Common myeloid progenitor, CD34-positive (primary cell): ENCODE measurements at places on chromosomes 12 and 14.

DNA sequence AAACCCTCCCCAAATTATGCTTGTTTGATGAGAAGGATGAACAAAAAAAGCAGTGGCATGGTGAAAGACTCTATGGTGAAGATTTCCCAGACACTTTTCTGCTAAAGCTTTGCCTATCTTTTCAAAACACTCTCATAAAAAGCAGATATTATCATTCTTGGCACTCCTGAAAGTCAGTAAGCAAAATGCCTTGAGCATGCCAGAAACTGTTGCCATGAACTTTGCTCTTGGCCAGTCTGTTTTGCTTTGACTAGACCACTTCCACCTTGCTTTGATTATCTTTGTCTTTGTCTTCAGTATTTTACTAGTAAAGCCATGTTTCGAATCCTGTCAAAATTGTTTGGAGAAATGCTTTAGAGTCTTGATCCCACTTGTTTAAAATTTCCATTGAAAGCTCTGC, 110.4 kb downstream of the CNTN1 start:
- DNase-seq, result no peak

DNA sequence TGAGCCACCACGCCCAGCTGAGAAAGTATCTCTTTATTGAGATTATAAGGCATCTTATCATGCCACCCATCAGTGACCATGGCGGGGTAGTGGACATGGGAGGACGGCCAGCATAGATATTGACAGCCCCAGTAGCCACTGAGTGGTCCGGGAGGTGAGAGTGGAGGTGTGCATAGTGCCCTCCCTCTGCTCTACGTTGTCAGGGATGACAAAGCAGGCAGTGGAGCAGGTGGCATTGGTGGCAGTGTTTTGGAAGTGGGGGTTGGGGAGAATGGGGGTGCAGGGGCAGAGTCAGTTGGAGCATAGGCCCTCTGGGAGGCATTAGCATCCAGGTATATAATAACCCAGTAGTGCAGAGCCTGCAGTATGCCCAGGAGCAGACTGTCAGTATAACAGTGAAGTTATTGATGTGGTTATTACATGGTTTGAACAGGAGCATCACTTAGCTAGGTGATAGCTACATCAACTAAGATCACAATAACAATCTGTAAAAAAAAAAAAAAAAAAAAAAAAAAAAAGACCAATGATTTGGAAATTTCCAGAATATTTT, 41.1 kb downstream of the GNG2 start:
- no peak for DNase-seq

- DNase-seq, result no peak
Measured at GRCh38 chr14:64715146-64715627, 11.0 kb downstream of the PLEKHG3 start.

- DNase-seq, result no peak
Measured at GRCh38 chr12:87253157-87253556, 776.0 kb downstream of the C12orf50 start.

- no peak for DNase-seq
Measured at GRCh38 chr12:42908712-42909111, 319.2 kb upstream of the PRICKLE1 start.

GRCh38 chr12:46983959-46984841, 95.2 kb upstream of the PCED1B start:
- DNase-seq, result peak; percentile 62

GRCh38 chr14:59004012-59004411, 184.5 kb upstream of the DAAM1 start:
- DNase-seq, result no peak

GRCh38 chr12:108955225-108955835, 65.5 kb downstream of the SVOP start:
- no peak for DNase-seq

GRCh38 chr14:75928690-75929181, 53.1 kb downstream of the TGFB3 start:
- no peak for DNase-seq

- peak; percentile 75 for DNase-seq
Measured at GRCh38 chr12:121202407-121203355, 7.2 kb upstream of the P2RX4 start.

DNA sequence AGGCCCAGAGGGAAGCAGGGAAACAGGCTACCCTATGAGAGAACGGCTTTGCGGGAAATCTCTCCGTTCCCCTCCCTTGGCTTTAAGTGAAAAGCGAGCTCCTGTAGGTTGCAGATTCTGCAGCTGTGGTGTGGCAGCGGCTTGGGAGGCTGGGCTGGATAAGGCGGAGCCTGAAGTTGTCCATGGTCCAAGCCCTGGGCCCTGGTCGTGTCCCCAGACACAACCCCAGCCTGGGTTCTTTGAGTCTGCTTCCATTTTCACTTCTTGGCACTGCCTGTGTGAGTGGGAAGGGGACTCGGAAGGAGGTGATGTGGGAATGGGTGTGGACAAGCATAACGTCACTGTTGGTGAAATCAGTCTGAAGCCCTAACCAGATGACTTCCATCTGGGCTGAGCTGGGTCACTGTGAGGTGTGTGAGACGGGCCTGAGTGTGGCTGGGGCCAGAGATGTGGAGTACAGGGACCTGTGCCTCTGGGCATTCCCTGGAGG, 43.0 kb upstream of the CTDSP2 start:
- no peak for DNase-seq

DNA sequence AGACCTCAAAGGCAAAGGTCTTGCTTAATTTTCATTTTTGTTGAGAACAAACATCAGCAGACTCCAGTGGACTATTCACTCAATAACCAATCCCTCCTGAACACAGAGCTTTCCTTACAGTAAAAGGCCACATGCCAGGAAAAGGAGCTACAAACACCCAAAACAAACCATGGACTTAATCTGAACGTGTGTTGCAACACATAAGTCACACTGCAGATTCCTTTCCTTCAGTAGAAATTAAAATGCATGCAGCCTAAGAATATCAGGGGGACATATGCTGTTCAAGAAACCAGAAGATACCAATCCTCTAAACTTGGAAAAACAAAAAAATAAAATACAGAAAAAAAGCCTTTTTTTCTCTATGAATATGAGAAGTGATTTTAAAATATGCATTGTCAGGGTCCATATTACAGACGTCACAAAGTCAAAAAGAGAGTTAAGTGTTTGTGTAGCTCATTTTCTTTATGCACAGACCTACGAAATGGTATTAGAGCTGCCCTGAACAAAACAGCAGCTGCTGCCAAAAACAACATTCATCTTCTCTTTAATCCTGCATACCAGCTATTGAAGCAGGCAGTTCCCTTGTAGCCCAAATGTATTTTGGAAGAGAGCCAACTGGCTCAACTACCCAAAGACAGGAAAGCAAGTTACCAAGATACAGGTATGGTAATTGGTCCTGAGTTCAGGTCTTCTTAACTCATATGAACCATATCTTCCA, 26.2 kb downstream of the KITLG start:
- no peak for DNase-seq

DNA sequence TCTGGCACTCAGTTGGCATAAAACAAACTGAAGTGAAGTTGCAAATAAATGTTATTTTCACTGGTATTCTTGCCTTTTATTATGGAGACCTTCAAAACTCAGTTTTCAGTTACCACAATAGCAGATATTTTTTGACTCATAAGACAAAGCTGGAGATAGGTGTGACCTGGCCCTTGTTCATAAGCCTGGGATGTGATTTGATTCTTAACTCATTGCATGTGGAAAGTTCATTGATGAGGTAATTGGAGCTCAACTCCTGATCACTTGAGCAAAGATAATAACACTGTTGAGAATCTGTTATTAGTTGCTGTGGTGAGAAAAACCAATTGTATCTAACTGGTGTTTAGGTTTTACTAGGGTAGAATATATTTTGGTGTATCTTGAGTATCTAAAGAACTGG, 105.1 kb downstream of the AEBP2 start:
- DNase-seq, result no peak

- DNase-seq, result no peak
Measured at GRCh38 chr14:94682061-94682516, 69.9 kb downstream of the SERPINA3 start.

DNA sequence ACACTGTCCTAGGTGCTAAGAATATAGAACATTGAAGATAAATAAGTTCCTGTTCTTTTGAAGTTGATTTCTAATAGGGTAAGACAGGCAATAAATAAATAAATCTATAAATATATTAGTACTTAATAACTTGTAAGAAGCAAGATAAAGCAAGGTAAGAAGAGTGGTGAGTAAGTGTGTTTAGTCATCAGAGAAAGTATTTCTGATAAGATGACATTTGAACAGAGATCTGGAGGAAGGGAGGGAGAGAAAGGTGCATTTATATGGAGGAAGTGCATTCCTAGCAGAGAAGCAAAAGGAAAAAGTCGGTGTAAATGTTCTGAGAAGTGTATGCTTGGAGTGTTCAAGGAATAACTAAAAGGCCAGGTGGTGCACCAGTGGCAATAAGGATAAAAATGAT, 184.4 kb upstream of the GRIP1 start:
- DNase-seq, result no peak

GRCh38 chr12:107485731-107486130, 199.9 kb upstream of the PWP1 start:
- DNase-seq, result no peak

DNA sequence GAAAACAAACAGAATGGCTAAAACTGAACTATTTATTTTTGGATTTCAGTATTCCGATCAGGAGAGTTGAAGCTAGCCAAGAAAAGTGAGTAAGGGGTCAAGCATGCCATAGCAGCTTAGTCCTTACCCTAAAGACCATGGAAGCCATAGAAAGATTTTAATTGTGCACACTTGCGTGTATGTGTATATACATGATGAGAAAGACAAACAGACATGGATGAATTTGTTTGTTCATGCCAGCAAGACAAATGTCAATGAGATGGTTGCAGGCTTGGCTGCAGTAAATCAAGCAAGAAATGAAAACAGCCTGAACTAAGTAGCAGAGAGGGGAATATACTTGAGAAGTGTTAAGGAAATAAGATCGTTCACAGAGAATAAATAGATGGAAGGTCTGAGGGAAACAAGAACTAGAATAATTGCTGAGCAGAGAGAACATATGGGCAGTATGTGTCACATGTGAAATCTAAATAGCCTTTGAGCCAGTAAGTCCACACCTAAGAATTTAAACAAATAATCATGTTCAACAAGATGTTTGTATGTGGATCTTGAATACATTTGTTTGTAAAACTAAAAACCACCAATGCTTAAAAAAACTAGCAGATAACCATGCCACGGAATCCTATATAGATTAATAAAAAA, 14.8 kb downstream of the SNW1 start:
- DNase-seq, result no peak

DNA sequence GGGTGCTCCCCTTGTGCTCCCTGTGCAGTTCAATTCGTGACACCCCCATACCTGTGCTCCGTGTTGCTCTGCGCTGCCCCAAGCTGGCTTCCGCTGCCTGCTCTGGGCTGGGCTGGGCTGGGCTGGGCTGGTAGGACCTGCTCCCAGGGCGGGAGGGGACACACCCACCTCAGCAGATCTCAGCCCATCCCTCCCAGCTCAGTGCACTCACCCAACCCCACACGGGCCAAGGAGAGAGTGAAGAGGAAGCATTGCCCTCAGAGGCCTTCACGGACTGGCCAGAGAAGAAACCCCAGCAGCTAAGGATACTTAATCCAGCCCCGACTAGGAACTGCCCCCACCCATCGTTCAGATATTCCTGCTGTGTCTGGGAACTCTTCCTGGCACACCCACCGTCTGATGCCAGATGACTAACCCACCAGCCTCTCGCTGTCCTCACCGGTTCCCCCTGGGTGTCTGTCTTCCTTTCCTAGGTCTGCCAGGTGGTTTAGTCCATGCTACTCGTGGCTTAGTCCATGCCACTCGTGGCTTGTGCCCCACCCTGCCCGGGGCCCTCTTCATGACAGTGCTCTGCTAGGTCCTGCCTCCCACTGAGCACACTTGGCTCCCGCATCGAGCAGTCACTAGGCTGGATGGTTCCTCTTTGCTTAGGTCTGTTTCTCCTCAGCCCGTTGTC, at the start of gene LPAR5:
LPAR5 (minus strand) TSS at position 104 of the 676 bp plus-strand sequence. CDS start 14,711 bp downstream, outside the sequence.
- no peak for DNase-seq

- no peak for DNase-seq
Measured at GRCh38 chr14:65373671-65374039, 38.9 kb upstream of the FUT8 start.

DNA sequence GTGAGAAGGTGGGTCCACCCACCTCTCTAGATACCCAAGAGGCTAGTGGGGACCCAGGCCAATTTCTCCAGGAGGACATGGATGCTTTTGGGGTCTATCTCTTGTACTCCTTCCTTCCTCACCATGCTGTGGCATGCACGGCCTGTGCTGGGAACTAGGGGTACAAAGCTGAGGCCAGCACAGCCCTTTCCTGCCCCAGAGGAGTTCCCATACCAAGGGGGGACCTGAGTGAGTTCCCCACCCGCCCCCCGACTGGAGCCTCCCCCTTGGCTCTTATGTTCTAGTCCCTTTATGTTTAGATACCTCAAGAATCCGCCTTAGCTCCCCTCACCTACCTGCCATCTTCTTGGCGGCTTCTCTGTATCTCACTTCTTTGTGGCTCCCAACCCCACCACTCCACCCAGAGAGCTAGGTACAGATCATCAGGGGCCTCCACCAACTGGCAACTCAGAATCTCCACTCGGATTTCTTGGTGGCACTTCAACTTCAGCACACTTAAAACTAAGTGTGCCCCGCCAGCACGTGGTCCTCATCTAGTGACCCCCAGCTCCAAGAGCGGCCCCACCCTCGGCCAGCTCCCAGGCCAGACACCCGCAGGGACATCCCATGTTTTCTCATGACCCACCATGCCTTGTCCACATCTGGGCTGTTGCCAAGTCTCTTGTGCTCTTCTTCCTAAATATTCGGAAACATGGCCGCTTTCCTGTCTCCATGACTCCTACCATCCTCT, 115.2 kb upstream of the RTL1 start:
- no peak for DNase-seq

DNA sequence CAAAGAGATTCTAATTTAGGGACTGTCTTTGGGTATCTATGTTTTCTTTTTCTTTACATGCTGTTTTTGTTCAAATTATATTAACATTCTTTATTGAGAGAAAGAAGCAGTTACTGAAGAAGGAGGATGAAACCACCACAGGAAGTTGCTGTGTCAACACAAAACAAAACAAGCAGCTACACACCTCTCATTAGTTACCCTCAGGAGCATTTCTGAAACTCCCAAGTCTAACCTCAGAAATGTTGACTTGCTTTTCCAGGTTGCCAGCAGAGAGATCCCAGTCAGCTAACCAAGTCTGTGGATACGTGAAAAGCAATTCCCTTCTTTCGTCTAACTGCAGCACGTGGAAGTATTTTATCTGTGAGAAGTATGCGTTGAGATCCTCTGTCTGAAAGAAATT, 33.5 kb downstream of the CLEC1A start:
- no peak for DNase-seq

- DNase-seq, result peak; percentile 36
Measured at GRCh38 chr14:104786091-104786586, 9.4 kb downstream of the AKT1 start.

GRCh38 chr12:111024205-111024801, 103.9 kb upstream of the MYL2 start:
- DNase-seq, result peak; percentile 43

GRCh38 chr12:91139286-91139685, 28.0 kb upstream of the LUM start:
- no peak for DNase-seq

GRCh38 chr12:77925536-77926108, 94.9 kb downstream of the NAV3 start:
- peak; percentile 69 for DNase-seq

DNA sequence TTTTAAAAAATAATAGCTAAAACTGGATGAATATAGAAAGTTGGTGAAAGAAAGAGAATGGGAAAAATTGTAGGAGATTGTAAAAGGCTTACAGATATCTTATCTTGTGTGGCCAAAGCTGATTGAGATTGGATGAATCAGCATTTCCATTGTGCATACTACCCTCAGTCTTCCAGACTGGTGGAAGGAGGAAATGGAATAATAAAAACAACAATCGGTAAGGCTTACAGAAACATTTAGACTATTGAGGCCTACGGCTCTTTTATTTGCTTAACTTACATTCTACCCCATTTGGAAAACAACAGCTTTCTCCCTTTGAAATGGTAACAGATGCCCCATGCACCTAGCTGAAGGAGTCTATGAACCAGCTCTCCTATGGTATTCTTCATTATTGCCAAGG, 129.8 kb downstream of the PTPRB start:
- no peak for DNase-seq
